ENCODE measurements at places on chromosomes 5 and 9. TPM values are rescaled to one million over a fixed set of nuclear protein-coding genes. Genes with fewer than 3 reads are reported as not detected.

PCDHGA6 gene
- total RNA-seq, result 10.6 TPM

DNA sequence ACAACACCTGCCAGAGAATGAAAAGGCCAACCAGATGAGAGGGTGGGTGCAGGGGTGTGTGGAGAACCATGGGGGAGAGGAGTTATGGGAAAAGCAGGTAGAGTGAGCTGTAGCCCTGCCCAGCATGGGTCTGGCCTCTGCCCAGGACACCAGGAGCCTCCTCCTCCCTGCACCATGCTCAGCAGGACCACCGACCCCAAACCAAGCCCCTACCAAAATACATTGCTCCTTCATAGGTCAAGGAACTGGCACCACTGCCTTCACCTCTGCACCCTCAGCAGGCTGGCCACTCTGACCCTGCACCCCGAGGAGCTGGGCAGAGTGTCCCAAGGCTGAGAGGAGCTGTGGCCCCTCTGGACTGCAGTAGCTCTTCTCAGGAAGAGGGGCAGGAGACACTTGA, 102.0 kb downstream of the NSG2 start:
- no peak for DNase-seq

SGCD gene
- 101 TPM for total RNA-seq

- DNase-seq, result no peak
Observed at GRCh38 chr9:16318516-16319060, 551.9 kb downstream of the BNC2 start.

DNA sequence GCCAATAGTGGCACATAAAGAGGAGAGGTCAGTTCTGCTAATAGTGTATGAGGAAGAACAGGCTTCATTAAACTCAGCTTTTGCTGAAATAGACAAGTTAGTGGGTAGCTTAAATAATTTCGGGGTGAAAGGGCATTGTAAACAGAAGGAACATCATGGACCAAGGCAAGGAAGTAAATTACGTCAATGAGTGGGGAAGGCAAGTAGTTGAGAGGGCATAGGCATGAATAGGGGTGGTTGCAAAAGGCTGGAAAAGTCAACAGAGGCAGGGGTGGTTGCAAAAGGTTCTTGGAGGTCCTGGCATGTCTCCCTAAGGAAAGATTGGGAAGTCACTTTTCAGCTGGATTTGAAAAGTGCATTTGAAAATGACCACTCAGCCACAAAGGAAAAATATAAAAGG, 383.3 kb upstream of the RPS23 start:
- DNase-seq, result no peak

TMEM252 gene
- not detected for total RNA-seq
